ENCODE measurements at places on chromosomes 3 and 15. TPM values are rescaled to one million over a fixed set of nuclear protein-coding genes. Genes with fewer than 3 reads are reported as not detected.

The NFKBIZ gene
- total RNA-seq: 41.0 TPM

The NUDT16 gene
- total RNA-seq: 45.8 TPM

GRCh38 chr3:11236588-11237461 lies 35.4 kb upstream of the ATG7 start:
- peak; percentile 71 for ATAC-seq

DNA sequence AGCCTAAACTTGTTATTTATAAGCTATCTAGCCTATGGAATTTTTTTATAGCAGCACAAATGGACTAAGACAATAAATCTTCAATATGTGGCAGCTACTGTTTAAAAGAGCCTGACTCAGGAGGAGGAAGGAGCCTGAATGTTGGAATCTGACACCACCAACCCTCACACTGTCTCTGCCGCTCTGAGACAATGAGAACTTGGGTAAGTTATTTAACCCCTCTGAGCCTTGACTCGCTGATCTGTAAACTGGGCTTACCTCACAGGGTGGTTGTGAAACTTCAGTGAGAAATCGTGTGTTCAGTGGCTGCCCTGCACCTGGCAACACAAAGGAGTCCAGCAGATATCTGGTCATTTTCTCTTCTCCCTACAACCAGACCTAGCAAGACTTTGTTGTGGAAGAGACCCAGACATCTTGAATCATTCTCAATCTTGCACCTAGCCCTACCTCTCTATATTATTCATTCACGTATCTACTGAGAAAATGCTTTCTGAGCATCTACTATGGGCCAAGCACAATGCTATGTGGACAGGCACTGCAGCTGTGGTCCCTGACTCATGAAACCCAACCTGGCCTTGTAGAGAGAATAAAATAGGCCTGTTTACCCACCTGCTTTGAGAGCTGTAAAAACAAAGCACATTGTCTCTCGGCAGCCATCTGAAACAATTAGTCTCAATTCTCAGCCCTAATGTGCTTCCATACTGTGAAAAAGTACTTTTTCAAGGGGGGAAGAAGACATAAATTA lies 81.9 kb upstream of the SLC25A36 start:
- no peak for ATAC-seq

DNA sequence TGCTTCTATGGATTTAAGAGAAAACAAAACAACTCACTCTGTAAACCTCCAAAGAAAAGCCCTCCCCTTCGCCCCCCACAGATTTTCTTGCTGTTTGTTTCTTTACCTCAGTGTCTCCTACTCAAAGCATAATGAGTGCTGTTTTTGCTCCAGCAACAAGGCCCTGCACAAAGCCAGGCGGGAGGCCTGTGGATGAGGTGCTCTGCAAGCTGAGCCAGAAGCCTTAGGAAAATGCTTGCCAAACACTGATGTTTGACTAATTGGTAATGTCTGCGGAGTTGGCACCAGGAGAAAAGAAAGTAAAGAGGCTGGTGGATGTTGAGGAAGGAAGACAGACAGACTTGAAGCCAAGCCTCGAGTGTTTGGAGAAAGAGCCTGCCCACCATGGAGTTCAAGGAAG lies 99.7 kb downstream of the RARB start:
- ATAC-seq: no peak

GRCh38 chr3:105610473-105610872 lies 243.8 kb downstream of the ALCAM start:
- ATAC-seq: no peak
